ENCODE measurements at places on chromosomes 16 and 17. TPM values are rescaled to one million over a fixed set of nuclear protein-coding genes. Genes with fewer than 3 reads are reported as not detected.

The CES1 gene
- total RNA-seq, result not detected

The LHX1 gene
- total RNA-seq, result 23.1 TPM

The EXOC3L1 gene
- 3.6 TPM for total RNA-seq

The NPW gene
- 2.0 TPM for total RNA-seq

The NPIPA2 gene
- 0.94 TPM for total RNA-seq

The TK1 gene
- 56.5 TPM for total RNA-seq

The KIF2B gene
- total RNA-seq, result not detected

The PRR29 gene
- total RNA-seq, result 0.63 TPM

The FAM171A2 gene
- 23.7 TPM for total RNA-seq

The ITGB4 gene
- total RNA-seq, result 0.28 TPM
